ENCODE measurements at places on chromosomes 3 and 15.

- DNase-seq: no peak
Measured at GRCh38 chr3:132549890-132550578, 47.0 kb upstream of the ACKR4 start.

DNA sequence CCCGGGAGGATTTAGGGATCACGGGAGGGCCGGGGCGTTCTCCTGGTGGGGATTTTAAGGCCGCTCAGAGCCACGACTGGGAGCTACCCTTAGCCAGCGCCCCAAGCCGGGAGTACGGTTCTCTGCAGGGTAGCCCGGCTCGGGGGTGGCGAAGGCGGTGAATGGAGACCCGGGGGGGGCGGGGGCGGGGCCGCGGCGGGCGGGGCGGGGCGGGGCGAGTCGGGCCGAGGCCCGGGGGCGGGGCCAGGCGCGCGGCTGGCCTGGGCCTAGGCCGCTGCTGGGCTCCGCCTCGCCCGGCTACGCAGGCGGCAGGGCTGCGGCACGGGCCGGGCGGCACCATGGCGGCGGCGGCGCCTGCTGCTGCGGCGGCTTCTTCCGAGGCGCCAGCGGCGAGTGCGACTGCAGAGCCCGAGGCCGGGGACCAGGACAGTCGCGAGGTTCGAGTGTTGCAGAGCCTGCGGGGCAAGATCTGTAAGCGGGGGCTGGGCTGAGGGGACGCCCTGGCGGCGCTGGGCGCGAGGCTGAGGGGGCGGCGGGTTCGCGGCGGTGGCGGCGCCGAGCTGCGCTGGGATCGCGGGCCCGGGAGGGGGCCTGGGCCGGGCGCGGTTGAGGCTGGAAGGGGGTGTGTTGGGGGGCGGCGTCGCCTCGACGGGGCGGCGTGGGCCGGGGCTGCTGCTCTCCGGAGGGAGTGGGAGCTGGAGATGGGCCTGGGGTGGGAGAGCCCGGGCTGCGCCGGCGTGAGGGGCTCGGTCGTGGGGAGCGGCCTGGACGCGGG, at the start of gene RASA2:
Gene RASA2, plus strand, starts transcription at position 282 of the 775 bp plus-strand sequence. Its CDS starts 57 bp downstream, at position 339.
- peak; percentile 61 for DNase-seq

- no peak for DNase-seq
Measured at GRCh38 chr3:126908752-126909275, 74.1 kb upstream of the PLXNA1 start.

- DNase-seq: no peak
Measured at GRCh38 chr3:178841011-178841410, 230.6 kb downstream of the ZMAT3 start.

DNA sequence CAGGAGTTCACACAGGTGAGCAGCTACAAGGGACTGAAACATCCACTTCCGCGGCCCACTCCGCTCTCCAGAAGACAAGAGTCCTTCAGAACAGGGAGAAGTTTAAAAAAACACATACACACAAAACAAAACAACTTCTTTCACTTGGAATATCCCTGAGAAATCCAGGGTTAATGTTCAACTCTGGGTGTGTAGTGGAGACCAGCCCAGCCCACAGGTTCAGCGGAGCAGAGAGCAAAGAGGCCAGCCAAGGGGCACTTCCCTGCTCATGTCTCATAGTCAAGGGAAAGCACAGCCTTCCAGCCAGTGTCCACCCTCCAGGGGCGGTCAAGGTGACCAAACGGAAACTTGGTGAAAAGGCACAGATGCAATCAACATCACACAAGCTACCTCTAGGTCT, 41.6 kb downstream of the WNT5A start:
- DNase-seq: no peak

GRCh38 chr15:93829115-93829870, 402.1 kb upstream of the MCTP2 start:
- no peak for DNase-seq

DNA sequence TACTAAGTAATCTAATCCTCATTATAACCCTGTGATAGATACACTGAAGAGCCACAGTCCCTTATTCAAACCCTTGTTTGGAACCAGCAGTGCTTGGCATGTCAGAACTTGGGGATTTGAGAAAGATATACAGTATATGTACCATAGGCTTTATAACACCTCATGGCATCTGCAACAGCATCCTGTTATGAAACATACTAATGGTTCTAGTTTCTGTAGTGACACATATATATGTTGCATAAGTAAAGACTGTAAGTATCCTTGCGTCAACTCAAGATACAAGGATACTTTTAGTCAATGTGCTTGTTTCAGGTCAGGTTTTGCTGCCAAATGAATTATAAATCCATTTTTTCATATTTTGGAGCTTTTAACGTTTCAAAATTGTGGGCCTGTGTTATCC, 58.5 kb downstream of the CCNL1 start:
- DNase-seq: no peak

DNA sequence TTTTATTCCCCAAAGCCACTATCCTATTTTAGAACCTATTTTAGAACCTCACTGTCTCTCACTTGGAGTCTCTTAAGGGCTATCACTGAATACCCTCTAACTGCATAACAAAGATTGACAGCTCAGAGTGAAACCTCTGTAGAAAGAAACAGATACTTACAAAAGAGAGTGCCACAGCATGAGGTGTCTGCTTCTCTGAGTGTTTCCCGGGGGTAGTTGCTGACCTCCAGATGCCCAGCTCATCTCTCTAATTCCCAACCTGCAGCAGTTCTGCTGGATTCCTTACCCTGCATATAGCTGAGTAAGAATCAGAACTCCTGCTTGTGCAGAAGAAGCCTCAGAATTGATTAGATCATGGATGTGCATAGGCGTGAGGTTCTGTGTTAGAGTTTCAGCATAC, 34.5 kb downstream of the P3H2 start:
- DNase-seq: no peak

Data from stimulated activated CD8-positive, alpha-beta memory T cell treated with anti-CD3 and anti-CD28 coated beads, Interleukin-7, amount 100 ng/mL, for 48 hours (primary cell).